ENCODE measurements at places on chromosomes 7 and 10.

GRCh38 chr10:11863353-11864109 lies 40.4 kb downstream of the PROSER2 start:
- DNase-seq: no peak

- no peak for DNase-seq
These were observed 60.9 kb downstream of the ABCC2 start for GRCh38 chr10:99843310-99843709.

- DNase-seq: no peak
These were observed 76.9 kb downstream of the ZNF248 start for GRCh38 chr10:37780536-37780935.

GRCh38 chr10:16787361-16787791 lies 29.8 kb downstream of the RSU1 start:
- no peak for DNase-seq

GRCh38 chr10:12781976-12782375 lies 219.5 kb downstream of the CCDC3 start:
- DNase-seq: no peak
